ENCODE measurements at places on chromosomes 4 and X.
A peak's percentile ranks its signal among the peaks of the same experiment; 100 is the strongest.

DNA sequence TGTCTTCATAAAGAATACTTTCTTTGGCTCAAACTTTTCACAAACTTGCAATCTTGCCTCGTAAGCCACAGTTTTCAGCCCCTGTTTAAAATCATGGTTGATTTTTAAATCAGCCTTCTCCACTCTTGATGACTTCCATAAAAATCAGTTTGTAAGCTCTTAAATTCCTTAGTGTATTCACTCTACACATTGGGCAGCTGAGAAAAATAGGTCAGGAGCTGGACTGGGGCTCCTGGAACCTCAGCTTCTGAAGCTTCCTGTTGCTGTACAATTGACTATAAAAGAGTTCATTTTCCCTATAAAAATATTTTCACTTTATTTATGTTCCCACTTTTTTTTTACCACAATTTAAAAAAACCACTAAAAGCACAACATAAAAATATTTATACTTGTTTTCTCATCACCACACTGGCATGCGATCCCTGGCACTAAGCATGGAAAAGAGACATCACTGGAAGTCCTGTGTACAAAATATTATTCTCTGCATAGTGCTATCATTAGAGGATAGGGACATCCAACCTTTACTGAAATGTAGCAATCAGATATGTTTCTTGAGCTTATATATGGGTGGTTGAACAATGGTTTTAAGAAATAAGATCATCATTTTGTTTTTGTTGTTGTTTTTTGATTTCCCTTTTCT lies 345.7 kb downstream of the FBXO8 start:
- DNase-seq, result peak; percentile 6

- DNase-seq, result no peak
These were observed 5.3 kb downstream of the GAGE10 start for GRCh38 chrX:49308604-49309269.

GRCh38 chrX:136397001-136397400 lies 90.7 kb upstream of the BRS3 start:
- no peak for DNase-seq

DNA sequence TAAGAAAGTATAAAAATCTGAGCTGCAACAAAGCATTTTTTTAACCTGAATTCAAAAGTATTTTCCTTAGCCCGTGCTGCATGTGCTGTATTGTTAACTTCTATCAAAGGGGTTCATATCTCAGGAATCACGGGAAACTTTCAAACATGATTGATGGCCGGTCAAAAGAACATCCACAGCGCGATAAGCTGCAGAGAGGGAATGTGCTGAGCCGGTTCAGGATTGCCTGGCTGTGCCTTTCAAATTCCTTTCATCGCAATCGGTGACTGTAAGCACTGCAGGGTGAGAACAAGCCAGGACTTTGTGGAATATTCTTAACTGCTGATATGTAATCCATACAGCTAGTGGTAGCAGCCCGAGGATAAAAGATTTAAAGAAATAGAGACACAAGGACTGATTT lies 210.9 kb upstream of the NOCT start:
- no peak for DNase-seq

- no peak for DNase-seq
These were observed 855.0 kb upstream of the GRID2 start for GRCh38 chr4:91448668-91449330.

GRCh38 chr4:188960411-188961093 lies 821.3 kb downstream of the TRIML1 start:
- DNase-seq, result no peak

- no peak for DNase-seq
These were observed 65.8 kb downstream of the RGS12 start for GRCh38 chr4:3358656-3359055.

DNA sequence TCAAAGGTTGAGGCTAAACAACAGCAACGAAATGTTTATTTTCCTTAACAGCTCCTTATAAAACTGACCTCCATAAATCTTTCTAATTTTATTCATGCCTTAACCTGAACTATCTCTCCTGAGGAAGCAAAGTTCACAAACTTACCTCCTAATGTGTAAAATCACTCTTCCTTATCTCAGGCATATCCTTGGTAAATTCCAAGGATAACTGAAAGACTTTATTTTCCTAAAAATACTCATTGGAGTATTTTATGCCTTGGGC lies 197.4 kb downstream of the NWD2 start:
- DNase-seq, result no peak

DNA sequence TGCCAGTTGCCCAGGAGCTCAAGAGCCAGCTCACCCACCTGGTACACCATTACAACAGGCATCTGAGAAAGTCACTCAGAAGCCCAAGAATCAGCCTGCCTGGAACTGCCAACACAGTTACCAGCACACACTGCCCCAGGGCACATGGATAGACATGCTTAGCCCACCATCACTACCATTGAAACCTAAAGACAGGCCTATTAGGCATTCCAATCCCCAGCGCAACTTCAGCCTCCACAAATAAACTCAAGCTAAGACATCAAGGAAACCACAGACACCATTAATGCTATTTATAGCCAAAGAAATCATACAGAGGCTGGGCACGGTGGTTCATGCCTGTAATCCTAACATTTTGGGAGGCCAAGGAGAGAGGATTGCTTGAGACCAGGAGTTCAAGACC lies 42.3 kb downstream of the ATRX start:
- DNase-seq, result no peak

DNA sequence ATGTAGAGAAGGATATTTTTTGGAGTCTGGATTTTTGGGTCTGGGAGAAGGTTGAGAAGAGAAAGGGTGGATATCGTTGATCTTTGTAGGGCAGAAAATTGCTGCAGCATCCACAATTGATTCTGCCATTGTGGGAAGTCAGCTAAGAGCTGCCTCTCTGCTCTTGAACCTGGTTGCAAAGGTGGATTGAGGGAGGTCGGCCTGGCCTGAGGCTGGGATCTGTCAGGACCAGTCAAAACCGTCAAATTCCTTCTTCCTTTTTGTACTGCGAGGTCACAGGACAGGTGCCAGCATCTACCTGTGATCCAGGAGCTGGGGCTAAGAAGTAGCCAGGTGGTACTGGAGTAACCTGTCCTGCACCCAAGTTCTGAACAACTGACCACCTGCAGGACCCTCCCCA lies 93.7 kb downstream of the SHOX start:
- DNase-seq, result no peak

- DNase-seq, result no peak
These were observed 229.0 kb downstream of the PABPC4L start for GRCh38 chr4:133972586-133972985.

GRCh38 chr4:132866616-132867015 lies 282.5 kb upstream of the PCDH10 start:
- DNase-seq, result no peak

GRCh38 chr4:185339941-185340340 lies 55.8 kb downstream of the LRP2BP start:
- DNase-seq, result no peak

DNA sequence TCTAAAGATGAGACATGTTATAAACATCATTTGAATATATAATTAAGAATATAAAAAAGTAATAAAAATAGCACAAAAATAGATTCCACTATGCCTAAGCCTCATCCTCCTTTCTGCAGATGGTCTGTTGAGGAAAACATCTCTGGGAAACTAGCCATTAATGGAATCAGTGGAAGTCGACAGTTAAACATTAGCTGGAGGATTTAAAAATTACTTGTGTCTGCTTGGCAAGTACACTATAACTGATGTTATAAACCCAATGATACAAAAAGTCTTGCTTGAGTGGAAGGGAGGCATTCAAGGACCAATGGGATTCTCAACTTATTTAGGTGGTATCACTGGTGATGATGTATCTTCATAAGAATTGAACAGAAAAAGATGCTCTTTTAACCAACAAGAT lies 1598.3 kb downstream of the PCDH18 start:
- no peak for DNase-seq

DNA sequence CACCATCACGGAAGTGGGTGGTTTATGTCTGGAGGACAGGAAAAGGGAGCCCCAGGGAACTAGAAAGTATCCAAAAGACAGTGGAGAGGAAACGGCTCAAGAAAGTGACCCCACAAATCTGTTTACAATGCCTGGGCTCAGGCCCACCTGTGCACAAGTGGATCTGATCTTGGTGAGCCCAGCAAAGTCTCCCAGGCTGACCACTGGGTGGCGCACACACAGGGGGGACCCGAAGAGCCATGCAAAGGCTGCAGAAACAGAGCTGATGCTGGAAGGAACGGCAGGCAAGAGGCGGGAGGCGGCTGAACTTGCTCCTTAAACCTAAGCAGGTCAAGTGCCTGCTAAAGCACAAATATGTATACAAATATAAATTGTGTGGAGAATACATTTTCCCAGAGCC lies 9.6 kb downstream of the HAUS7 start:
- DNase-seq, result no peak

DNA sequence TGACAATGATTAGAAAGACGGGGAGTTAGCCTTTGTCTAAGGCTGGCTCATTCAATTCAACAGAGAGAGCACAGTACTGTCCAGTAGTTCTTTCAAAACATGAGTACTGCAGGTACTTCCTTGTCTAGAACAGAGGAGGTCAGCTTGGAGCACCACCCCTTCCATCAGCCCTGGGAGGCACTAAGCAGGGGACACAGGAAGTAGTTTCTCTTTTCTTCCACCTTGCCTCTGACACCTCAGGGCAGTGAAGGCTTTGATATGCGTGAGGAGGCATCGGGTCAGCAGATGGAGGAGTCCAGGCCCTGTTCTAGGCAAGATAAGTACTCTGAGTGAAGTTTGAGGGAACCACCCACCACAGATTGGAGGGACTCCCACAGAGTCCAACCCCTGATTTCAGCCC lies 33.1 kb downstream of the MAGEB10 start:
- DNase-seq, result no peak

DNA sequence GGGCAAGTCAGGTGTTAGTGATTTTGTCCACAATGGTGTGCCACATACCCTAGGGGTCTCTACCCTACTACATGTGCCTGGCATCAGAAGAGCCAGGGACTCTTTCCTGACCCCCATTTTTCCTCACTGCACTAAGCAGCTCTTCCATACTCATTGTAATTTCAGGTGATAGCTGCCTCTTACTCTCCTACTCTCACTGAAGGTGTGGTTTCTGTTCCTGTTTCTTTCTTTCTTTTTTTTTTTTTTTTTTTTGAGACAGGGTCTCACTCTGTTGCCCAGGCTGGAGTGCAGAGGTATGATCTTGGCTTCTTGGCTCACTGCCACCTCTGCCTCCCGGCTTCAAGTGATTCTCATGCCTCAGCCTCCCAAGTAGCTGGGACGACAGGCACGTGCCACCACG lies 164.9 kb upstream of the USP9X start:
- no peak for DNase-seq

DNA sequence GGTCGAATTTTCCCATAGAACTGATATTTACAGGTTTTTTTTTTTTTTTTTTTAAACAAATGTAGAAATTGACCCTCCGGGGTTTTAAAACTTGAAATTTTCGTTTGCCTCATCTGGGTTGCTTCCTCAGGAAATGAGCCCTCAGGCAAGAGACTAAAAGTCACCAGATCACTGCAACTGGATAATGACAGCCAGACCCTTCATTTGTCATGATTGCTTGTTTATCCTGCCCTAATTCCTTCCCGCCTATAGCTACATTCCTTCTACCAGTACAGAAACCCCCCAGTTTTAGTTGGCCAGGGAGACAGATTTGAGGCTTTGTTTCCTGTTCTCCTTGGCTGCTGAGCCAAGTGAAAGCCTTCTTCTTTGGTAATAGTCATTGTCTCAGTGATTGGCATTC lies 44.0 kb upstream of the IGFBP7 start:
- DNase-seq, result no peak

DNA sequence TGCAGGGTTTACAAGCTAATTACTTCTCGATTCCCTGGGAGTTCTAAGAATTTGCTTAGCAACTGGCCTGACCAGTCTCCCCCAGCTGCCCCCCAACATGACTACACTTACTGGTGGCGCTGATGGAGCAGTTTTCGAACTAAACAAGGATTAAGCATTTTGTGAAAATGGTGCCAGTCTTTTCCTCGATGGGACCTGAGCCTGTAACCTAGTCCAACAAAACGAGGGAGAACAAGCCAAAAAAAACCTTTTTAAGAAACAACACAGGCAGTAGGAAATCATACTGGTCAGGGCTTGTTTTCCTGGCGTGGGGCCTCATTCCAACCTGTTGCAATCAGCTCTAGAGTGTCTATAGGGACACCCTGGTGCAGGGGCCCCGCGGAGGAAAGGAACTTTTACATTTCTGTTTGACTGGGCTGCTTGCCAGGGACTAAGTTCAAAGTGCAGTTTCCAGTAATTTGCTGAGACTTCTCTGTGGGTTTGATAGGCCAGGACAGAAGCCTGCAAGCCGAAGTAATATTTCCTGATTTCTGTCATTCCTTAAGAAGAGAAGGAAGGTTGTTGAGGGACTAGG lies 158.7 kb downstream of the SPRY1 start:
- DNase-seq, result no peak

DNA sequence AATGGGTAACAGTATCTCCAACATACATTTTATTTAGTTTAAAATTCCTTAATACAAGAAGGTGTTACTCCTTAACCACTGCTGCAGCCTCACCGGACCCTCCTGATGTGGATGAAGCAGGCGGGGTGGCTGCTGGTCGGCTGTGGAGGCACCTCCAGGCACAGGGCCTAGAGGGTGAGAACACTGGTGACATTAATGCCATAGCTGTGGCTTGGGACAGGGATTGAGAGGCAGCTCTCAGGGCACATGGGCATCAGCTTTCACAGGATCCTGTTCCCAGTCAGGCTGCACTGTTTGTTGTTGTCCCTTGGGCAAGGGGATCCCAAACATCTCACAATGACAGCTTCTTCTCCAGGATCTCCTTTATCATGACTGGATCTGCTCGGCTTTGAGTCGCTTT lies 90.0 kb downstream of the GATB start:
- no peak for DNase-seq

DNA sequence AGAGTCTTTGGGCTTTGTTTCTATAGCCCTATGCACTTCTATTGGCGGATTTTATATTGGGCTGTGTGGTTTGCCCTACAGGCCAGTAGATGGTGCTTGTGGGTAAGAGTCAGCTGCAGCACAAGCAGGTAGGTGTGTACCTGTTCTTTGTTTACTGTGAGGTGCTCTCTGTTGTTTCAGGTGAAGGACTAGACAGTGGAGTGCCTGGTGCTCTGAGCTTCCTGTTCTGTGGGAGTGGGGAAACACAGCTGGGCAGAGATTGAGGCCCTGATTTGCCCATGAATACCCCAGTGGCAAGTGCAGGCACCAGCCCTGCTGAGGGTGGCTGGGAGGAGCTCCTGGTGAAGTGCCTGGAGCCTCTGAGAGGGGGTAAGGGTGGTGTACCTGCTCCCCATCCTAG lies 26.3 kb upstream of the UCP1 start:
- DNase-seq, result no peak

GRCh38 chr4:102439236-102439614 lies 61.9 kb upstream of the NFKB1 start:
- peak; percentile 94 for DNase-seq

GRCh38 chr4:26289401-26289800 lies 31.4 kb upstream of the RBPJ start:
- no peak for DNase-seq
